ENCODE measurements at places on chromosomes 5 and 9.
A peak's percentile ranks its signal among the peaks of the same experiment; 100 is the strongest.

GRCh38 chr9:117929868-117930267 lies 225.7 kb downstream of the TLR4 start:
- no peak overlapping the region for H3K27ac ChIP-seq
- no peak overlapping the region for H3K4me3 ChIP-seq
- peak; percentile 1 for DNase-seq
- H3K4me1 ChIP-seq, result no peaks in the 10 kb centered on the region

DNA sequence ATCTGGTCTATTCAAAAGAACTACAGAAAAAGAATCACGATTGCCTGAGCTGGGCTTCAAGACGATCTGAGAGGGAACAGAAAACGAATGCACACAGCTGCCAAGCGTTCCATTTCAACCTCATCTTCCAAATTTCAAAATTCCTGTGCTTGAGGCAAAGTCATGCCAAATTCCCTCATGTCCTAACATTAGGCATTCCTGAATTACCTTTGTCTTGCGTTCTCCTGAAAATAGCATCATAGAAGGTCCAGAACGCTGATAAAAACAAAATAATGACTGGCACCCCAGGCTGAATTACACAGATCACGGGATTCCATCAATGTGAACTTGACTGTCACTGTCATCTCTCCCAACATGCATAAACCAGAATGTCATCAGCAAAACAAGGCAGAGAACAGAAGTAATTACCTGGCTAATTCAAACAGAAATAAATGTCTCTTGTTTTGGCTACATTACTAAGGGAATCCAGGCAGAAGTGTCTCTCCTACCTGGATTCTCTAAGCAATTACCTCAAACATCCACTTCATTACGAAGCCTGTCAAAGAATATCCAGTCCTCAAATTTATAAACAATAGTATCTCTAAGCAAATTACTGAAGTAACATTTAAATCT lies 12.0 kb upstream of the CDH6 start:
- H3K4me3 ChIP-seq, result no peak overlapping the region
- peaks cover 3% of the 10 kb centered on the region for H3K27me3 ChIP-seq
- H3K4me1 ChIP-seq, result no peaks in the 10 kb centered on the region
- H3K36me3 ChIP-seq, result no peaks in the 10 kb centered on the region
- H3K27ac ChIP-seq, result no peak overlapping the region
- DNase-seq, result no peak

GRCh38 chr9:112849363-112849922 lies 41.2 kb downstream of the SLC46A2 start:
- peaks cover 13% of the 10 kb centered on the region for H3K36me3 ChIP-seq
- H3K27ac ChIP-seq, result no peak overlapping the region
- no peak overlapping the region for H3K4me3 ChIP-seq

- peak; percentile 87 for DNase-seq
- no peak overlapping the region for H3K4me3 ChIP-seq
- H3K27ac ChIP-seq, result no peak overlapping the region
- no peaks in the 10 kb centered on the region for H3K36me3 ChIP-seq
- H3K4me1 ChIP-seq, result no peaks in the 10 kb centered on the region
Measured at GRCh38 chr5:7014611-7015010, 301.4 kb downstream of the TENT4A start.

DNA sequence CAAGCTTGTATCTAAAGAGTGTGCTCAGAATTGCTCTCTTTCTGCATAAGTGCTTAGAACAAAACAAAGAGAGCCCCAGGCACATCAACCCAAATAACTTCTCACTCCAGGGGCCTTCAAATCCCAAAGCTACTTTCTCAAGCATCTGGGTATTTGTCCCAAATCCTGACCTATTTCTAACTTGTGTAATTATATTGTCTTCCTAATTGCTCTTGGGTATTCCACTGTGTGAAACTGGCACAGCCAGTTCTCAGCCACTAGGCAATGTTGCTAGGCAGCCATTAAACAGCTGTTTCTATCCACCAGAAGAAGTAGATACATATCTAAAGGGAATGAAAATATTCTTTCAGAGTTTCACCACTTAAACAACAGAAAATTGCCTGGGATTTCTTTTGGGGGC lies 198.8 kb downstream of the PRELID2 start:
- H3K27me3 ChIP-seq, result no peaks in the 10 kb centered on the region
- DNase-seq, result no peak
- H3K4me3 ChIP-seq, result no peak overlapping the region
- no peaks in the 10 kb centered on the region for H3K4me1 ChIP-seq

DNA sequence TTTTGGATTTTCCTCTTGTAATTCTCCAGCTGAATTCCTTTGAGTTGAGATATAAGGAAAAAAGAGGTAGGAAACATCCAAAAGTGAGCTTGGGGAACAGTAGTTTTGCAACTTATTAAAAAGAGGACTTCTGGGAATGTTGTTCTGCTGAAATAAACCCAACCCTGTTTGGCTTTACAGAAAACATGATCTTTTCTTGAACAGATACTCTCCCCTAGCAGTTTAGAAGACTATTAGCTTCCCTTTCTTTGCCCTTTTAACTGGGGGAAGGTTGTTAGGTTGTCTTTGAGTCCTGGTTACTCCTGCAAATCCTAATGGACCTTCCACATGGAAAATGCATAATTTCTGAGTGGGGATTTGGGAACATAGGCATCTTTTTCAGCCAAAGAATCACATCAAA lies 168.7 kb upstream of the RPS23 start:
- no peak overlapping the region for H3K4me3 ChIP-seq
- no peaks in the 10 kb centered on the region for H3K4me1 ChIP-seq
- no peak for DNase-seq
- H3K27ac ChIP-seq, result no peak overlapping the region

DNA sequence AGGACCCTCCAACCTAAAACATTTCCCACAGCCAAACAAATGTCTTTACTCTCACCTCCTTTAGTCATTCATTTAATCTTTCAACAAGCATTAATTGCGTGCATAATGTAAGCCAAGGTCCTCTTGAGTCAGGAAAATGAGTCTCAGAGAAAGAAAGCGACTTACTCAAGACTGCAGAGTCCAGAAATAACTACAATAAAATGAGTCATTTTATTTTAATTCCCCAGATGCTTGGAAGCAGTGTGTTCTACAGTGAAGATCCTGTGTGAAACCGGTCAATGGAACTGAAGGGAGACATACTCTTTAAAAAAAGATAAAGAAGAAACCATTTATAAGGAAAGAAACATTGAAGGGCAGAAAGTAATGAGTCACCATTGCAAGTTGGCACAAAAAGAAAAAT lies 513.7 kb downstream of the CDK5RAP2 start:
- H3K27ac ChIP-seq, result no peak overlapping the region
- H3K27me3 ChIP-seq, result no peaks in the 10 kb centered on the region
- no peak for DNase-seq
- no peaks in the 10 kb centered on the region for H3K36me3 ChIP-seq

GRCh38 chr5:39471836-39472508 lies 47.2 kb upstream of the DAB2 start:
- no peak overlapping the region for H3K27ac ChIP-seq
- H3K36me3 ChIP-seq, result no peaks in the 10 kb centered on the region
- no peak overlapping the region for H3K4me3 ChIP-seq

DNA sequence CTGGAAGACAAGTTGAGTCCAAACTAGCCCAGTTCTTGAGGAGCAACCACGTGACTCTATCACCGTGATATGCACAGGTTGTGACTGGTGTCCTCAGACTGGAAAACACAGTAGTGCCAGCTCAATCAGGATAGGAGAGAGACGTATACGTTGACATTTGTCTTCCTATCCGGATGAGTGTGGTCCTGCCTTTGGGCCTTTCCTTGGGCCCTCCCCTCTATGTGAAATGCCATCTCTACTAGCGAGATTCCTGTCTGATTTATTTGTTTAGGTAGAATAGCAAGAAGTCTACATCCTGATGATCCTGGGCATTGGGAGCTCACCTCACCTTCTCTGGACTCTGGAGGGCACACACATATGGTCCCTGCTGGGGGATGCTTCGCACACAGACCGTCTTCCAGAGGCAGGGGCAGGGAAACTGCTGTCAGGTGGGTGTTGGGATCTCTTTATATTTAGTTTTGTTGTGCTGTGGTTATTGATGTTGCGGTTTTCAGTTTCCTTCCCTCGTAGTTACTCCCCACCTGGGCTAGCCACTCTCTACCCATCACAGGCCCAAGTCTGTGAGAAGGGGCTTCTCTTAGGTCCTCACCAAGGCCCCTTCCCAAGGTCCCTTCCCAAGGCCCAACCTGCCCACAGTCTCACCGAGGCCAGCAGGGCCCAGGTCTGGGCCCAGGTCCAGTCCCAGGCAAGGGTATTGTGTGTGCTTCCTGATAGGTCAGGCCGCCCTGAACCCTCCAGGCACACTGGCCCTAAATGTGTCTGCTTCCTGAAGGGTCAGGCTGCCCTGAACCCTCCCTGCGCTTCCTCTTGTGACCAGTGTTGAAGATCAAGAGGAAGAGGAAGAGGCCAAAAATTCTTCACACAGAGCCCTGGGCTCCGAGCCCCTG lies 19.0 kb upstream of the SPINK4 start:
- DNase-seq, result no peak
- H3K27me3 ChIP-seq, result no peaks in the 10 kb centered on the region
- H3K4me3 ChIP-seq, result no peak overlapping the region
- H3K4me1 ChIP-seq, result no peaks in the 10 kb centered on the region
- H3K36me3 ChIP-seq, result no peaks in the 10 kb centered on the region

DNA sequence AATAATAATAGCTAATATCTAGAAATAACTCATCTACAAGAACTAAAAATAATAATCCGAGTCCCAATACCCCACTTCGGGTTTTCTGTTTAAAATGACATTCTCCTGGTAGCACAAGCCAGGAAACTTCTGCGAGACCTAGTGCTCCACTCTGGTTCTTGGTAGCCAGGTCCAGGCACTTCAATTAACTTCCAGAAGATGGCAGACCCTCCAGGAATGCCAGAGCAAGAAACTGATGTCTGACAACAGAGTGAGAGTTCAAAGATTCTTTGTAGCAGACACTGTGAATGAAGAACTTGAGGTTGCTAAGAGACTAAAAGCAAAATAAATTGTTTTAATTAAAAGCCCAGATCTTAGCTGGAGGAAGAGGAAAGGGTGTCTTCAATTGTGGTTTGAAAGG lies 1963.3 kb upstream of the CDH9 start:
- no peaks in the 10 kb centered on the region for H3K4me1 ChIP-seq
- no peak for DNase-seq
- no peak overlapping the region for H3K4me3 ChIP-seq
- no peak overlapping the region for H3K27ac ChIP-seq
- no peaks in the 10 kb centered on the region for H3K36me3 ChIP-seq
- no peaks in the 10 kb centered on the region for H3K27me3 ChIP-seq

DNA sequence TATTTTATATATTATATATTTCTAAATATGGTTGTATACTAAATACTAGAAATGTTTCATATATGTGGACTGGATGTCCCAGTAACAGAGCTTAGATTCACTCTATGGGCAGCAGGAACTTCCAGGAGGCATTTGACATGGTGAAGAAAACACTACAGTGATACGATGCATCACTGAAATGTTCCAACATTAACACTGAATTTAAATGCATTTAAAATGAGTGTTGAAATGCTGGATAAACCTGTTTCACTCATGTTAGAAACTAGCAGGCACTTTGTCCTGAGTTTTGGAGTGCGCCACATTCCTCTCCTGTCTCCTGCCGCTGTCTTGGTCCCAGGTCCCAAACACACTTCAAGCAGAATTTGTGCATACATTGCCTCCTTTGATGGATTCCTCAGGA lies 237.8 kb upstream of the NFIL3 start:
- peak; percentile 34 for DNase-seq
- peaks cover 5% of the 10 kb centered on the region for H3K4me1 ChIP-seq
- H3K27me3 ChIP-seq, result no peaks in the 10 kb centered on the region

GRCh38 chr5:73312146-73312871 lies 136.3 kb downstream of the FOXD1 start:
- no peaks in the 10 kb centered on the region for H3K27me3 ChIP-seq
- peak; percentile 46 for DNase-seq
- no peak overlapping the region for H3K27ac ChIP-seq
- H3K4me1 ChIP-seq, result peaks cover 6% of the 10 kb centered on the region

GRCh38 chr5:74613283-74613682 lies 27.2 kb downstream of the ENC1 start:
- H3K36me3 ChIP-seq, result no peaks in the 10 kb centered on the region
- H3K4me1 ChIP-seq, result no peaks in the 10 kb centered on the region
- DNase-seq, result no peak

- no peaks in the 10 kb centered on the region for H3K36me3 ChIP-seq
- no peaks in the 10 kb centered on the region for H3K4me1 ChIP-seq
- no peak overlapping the region for H3K4me3 ChIP-seq
Measured at GRCh38 chr9:91130796-91131318, 230.9 kb downstream of the AUH start.

All from lung (tissue), 17 donors.